ENCODE measurements at places on chromosomes 13 and 19.

- DNase-seq, result no peak
Observed at GRCh38 chr19:3683405-3684053, 16.7 kb downstream of the PIP5K1C start.

DNA sequence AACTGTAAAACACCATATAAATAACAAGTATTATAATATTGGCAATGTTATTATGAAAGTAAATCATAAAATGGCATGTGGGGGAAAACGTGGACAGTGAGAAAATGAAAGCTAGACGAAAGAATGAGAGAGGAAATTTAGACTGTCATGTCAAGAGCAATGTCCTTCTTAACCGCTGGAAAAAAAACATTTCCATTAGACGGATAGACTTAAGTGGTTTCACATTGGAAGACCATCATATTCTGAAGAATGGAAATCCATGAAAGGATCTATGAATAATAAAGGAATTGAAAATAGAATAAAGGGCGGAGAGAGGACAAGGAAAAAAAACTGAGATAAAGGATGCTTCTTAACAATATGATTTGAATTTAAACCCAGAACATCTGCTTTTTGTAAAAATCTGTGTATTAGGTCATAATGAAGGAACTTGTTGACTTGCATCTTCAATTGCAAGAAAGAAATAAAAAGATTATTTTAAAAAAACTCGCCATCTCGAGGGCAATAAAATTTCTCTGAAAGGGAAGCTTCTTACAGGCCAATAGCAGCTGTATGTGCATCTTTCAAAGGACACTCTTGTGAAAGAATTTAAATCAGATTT, 90.6 kb downstream of the SPRY2 start:
- no peak for DNase-seq

DNA sequence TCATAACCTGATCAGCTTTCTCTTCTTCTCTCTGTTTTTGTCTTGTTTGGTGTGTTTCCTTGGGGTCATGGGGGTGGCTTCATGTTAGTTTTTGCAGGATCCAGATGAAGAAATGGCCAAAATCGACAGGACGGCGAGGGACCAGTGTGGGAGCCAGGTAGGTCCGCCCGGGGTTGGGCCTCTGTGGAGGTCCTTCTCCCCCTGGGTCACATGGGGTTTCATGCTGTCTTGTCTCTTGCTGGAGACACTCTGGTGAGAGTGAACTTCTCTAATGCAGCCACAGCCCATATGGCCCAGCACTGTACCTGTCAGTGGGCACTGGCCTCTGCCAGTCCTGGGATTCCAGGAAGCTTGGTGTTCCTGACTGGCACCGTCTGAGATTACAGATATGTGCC, 1.1 kb downstream of the CCNE1 start:
- DNase-seq, result no peak

DNA sequence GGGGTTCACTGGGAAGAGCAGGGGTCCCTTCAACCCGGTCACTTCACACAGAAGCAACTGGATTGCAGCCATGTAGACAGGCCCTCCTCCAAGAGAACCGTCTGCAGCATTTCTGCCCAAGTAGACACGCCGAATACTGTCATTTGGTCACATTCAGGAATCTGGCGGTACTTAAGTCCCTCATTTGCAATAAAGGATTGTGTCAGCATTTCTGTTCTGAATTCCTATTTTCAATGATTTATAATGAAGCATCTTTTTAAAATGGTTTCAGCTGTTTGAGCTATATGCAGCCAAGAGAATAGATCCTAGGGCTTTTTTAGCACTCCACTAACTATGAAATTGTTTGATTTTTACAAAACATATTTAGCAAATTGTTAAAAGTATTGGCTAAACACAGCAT, 143.5 kb upstream of the SOX1 start:
- DNase-seq, result no peak

DNA sequence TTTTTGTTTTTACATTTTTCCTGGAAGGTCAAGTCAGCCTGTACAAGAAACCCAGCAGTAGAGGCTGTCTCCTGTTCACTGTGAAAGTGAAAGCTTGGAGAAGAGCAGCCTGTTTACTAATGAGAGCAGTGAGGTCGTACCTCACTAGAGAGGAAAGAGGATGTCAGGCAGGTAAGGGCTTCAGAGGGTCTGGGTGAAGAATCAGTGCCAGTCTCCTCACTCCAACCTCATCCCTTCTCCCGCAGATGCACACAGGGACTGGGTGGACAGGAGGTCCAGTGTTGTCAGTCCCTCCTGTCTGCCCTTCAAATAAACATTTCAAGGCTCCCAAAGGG, 462.5 kb downstream of the KLF5 start:
- DNase-seq, result no peak

DNA sequence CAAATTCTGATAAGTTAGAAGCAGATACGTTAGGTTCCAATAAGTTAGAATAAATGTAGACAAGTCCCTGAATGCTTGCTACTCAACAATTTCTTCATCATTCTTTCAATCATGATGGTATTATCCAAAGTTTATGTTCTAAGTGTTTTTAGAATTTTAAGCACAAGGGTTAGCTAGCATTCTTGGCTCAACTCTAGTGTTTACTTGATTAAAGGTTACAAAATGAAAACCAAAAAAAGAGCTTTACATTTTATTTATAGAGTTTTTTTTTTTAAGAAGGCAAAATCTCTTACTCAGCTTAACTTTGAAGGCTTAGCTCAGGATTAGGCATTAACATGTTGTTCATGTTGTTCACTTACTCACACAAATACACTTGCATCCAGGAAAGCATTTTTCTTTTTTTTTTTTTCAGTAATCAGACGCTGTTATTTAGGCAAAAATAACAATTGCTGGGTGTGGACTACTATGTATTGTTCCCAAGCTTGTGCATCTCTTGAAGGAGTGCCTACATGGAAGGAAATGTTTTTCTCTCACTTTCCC, 420.6 kb downstream of the DCT start:
- DNase-seq, result no peak

DNA sequence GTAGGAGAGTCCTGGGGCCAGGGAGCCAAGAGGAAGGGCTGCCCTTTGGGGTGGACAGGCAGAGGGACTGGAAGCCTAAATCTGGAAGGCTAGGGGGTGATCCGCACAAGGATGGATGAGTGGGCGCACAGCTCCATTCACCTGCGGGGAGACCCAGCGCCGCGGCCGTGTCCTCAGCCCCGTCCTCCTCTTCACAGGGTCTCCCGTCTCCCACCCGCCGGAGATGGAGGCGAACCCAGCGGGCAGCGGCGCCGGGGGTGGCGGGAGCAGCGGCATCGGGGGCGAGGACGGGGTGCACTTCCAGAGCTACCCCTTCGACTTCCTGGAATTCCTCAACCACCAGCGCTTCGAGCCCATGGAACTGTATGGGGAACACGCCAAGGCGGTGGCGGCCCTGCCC, 7.9 kb downstream of the ZNF865 start:
- no peak for DNase-seq

DNA sequence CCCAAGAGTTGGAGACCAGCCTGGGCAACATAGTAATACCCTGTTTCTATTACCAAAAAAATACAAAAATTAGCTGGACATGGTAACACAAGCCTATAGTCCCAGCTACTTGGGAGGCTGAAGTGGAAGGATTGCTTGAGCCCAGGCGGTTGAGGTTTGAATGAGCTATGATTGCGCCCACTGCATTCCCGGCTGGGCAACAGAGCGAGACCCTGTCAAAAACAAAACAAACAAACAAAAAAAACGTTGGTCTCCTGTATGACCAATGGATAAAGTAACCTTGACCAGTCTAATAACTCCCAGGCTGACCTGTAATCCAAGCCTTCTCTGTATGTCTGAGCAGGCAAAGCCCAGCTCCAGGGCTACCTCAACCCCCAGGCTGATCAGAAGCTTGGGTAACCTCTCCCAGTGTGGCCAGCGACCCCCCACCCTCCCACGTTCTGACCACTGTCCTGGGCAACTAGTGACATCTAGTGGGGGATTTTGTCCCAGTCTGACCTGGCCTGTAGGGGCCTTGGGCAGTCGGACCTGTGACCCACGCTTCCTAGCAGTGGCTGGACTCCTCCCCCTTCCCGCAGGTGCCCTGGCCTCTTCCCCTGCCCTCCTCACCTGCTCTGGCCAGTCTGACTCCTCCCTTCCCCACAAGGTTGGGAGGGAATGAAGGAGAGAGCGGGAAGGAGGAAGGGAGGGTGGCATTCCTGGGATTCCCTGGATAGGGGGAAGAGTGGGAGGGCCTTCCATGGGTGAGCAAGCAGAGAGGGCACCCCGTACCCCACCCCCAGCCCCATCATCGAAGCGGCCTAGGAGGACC, 1.0 kb upstream of the BCAM start:
- no peak for DNase-seq

DNA sequence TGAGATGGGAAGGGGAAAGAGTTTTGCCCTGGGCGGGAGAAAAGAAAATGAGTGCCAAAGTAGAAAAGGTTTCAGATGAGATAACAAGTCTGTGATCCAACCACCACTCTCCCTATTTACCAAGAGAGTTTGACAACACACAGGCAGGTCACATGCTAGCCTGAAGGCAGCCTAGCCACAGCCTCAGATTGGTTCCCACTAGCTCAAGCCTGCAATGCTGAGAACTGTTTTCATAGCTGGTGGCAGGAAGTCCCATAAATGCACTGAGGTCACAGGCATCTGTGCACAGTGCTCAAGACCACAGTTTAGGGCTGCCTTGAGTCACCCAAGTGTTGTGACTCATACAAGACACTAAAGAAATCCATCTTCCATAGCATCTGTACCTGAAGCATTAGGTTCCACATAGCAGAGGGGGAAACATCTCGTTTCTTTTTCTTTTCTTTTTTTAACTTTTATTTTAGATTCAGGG, 18.5 kb upstream of the POP4 start:
- DNase-seq, result no peak

- no peak for DNase-seq
Observed at GRCh38 chr19:5093297-5093928, 124.5 kb downstream of the KDM4B start.

GRCh38 chr13:95207769-95208366, 93.4 kb downstream of the ABCC4 start:
- DNase-seq, result no peak

GRCh38 chr19:472005-472858, 11.4 kb upstream of the SHC2 start:
- no peak for DNase-seq

GRCh38 chr13:22703601-22704209, 477.1 kb upstream of the SGCG start:
- DNase-seq, result no peak

- DNase-seq, result no peak
Observed at GRCh38 chr13:42574435-42575311, 721 bp downstream of the TNFSF11 start.

DNA sequence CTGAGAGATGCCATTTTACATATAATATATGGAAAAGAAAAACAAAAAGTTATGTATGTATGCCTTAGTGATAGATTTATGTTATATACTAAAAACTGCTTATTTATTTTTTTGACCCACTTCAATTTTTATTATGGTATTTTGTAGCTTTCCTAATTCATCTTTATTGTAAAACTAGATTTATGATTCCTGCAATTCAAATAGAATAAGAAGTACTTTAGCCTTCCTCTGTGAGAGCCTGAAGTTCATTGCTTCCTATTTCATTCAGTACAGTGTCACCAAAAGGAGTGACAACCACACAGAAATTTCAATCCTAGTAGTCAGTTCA, 158.1 kb downstream of the RGCC start:
- DNase-seq, result no peak

DNA sequence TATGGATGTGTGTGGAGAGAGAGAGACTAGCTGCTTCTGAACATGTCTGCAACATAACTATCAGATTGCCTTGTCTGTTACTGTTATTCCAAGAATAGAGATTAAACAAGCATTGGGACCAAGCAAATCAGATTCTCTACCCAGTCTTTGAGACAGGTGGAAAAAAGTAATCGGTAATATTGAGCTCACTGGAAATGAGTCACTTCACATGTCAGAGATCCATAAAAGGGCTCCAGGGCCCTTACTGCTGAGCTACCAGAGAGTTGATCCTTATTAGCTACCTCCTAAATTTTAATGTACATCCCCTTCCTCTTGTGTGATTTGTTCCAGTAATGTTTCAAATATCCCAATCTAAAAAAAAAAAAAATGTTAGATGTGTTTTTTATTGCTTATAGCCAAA, 2118.0 kb downstream of the PCDH9 start:
- no peak for DNase-seq

GRCh38 chr19:3184847-3185460, 776 bp upstream of the NCLN start:
- DNase-seq, result no peak

GRCh38 chr13:48316826-48317510, 13.4 kb downstream of the RB1 start:
- DNase-seq, result no peak

DNA sequence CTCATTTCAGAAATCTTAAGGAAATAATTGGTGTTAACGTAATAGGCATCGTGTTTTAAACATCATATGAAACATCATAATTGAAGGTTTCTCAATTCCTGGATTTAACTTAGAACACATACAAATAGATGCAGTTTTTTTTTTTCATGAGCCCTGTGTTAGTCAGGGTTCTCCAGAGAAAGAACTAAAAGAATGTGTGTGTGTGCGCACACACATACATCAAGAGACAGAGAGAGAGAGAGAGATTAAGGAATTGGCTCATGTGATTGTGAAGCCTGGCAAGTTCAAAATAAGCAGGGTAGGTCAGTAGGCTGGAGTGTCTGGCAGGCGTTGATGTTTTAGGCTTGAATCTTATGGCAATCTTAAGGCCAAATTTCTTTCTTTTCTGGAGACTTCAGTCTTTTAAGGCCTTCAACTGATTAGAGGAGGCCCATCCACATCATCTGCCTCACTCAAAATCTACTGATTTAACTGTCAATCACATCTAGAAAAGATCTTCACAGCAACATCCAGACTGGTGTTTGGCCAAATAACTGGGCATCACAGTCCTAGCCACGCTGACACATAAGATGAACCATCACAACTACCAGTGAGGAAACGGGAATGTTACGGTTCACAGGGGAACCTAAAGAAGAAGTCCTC, 25.2 kb downstream of the SPATA13 start:
- peak; percentile 73 for DNase-seq

DNA sequence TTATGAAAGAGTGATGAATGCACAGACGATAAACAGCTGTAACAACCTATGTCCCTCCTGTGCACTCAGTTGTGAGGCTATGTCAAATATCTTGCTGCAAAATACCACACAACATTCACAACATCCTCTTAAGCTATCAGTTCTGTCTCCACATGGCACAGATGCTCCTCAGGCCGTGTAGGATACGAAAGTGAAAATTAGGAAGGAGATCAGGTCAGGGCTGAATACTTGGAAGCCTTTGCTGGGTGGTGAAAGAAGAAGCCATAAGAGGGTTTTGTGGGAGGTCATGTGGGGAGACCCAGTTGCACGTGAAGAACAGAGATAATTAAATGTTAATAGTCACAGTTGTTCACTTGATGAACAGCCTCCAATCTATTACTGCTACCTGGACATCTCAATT, 58.9 kb downstream of the RXFP2 start:
- no peak for DNase-seq

Data from AG04449 (cell line).